CD4-positive, alpha-beta memory T cell (primary cell): ENCODE measurements at places on chromosomes 3 and 15.

GRCh38 chr3:83941990-83942745 is 1016.6 kb upstream of the CADM2 start:
- H3K36me3 ChIP-seq = no peaks in the 10 kb centered on the region
- H3K4me3 ChIP-seq = no peak overlapping the region
- DNase-seq = no peak
- H3K27ac ChIP-seq = no peak overlapping the region
- H3K27me3 ChIP-seq = no peaks in the 10 kb centered on the region
- no peaks in the 10 kb centered on the region for H3K4me1 ChIP-seq

- H3K27ac ChIP-seq = no peak overlapping the region
- no peak overlapping the region for H3K4me3 ChIP-seq
These were observed 42.7 kb downstream of the HHLA2 start for GRCh38 chr3:108338901-108339545.

DNA sequence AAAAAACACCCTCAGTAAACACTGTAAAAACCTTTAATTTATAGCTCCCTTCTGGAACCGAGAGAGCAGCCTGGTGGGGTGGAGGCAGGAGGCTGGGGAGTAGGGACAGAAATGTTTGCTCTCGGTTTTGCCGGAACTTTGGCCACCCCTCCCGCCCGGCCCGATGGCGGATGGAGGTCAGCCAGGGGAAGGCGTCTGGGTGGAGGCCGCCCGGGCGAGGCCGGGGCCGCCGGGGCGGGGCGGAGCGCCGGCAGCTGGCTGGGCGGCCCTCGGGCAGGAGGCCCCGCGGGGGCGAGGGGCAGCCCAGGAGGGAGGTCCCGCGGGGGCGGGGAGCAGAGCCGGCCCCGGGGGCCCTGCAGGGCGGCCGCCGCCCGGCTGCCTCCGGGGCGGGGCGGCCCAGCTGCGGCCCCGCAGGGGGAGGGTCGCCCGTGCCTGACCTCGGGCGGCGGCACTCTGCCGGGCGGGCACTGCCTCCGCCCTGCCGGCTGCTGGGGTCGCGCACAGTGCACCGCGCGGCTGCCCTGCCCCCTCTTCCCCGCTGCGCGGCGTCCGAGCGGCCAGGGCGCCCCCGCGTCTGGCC is 829 bp upstream of the SKIL start:
- H3K36me3 ChIP-seq = no peaks in the 10 kb centered on the region
- no peaks in the 10 kb centered on the region for H3K27me3 ChIP-seq
- H3K4me3 ChIP-seq = no peak overlapping the region
- H3K27ac ChIP-seq = no peak overlapping the region
- DNase-seq = peak; percentile 68
- H3K4me1 ChIP-seq = peaks cover 32% of the 10 kb centered on the region

- H3K4me1 ChIP-seq = no peaks in the 10 kb centered on the region
- H3K27ac ChIP-seq = no peak overlapping the region
- DNase-seq = no peak
- H3K27me3 ChIP-seq = no peaks in the 10 kb centered on the region
These were observed 510.2 kb upstream of the MDFIC2 start for GRCh38 chr3:70822669-70823068.

- no peak for DNase-seq
- peaks cover 27% of the 10 kb centered on the region for H3K36me3 ChIP-seq
- H3K4me1 ChIP-seq = no peaks in the 10 kb centered on the region
- H3K4me3 ChIP-seq = no peak overlapping the region
- no peak overlapping the region for H3K27ac ChIP-seq
These were observed 30.9 kb upstream of the CLK3 start for GRCh38 chr15:74584779-74585178.

- no peak for DNase-seq
- no peaks in the 10 kb centered on the region for H3K4me1 ChIP-seq
- H3K27me3 ChIP-seq = no peaks in the 10 kb centered on the region
These were observed 57.6 kb upstream of the PLXND1 start for GRCh38 chr3:129663930-129664646.

- no peaks in the 10 kb centered on the region for H3K36me3 ChIP-seq
- no peak overlapping the region for H3K4me3 ChIP-seq
- DNase-seq = no peak
- H3K4me1 ChIP-seq = no peaks in the 10 kb centered on the region
These were observed 15.6 kb downstream of the INSYN1 start for GRCh38 chr15:73737535-73737934.
